ENCODE measurements at places on chromosomes 13 and 19.

DNA sequence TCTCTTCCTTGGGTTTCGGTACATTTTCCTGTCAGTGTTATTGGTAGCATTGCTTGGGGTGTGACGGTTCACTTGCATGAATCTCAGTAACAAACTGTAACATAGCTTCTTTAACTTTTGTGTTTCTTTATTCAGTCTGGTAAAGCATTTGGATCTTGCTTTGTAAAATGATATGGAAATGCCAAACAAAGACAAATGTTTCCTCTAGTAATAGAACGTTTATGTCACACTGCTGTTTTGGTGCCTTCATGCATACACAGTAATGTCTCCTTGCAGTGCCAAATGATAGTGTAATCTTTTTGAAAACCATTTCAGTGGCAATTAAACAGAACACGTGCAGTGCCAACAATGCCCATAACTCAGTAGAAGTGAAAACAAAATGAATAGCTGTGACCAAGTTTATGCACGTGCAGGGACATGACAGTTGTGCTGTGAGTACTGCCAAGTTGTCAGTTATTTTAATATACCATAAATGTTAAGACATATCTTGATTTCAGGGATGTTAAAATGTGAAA lies 110.8 kb downstream of the RXFP2 start:
- DNase-seq = no peak

DNA sequence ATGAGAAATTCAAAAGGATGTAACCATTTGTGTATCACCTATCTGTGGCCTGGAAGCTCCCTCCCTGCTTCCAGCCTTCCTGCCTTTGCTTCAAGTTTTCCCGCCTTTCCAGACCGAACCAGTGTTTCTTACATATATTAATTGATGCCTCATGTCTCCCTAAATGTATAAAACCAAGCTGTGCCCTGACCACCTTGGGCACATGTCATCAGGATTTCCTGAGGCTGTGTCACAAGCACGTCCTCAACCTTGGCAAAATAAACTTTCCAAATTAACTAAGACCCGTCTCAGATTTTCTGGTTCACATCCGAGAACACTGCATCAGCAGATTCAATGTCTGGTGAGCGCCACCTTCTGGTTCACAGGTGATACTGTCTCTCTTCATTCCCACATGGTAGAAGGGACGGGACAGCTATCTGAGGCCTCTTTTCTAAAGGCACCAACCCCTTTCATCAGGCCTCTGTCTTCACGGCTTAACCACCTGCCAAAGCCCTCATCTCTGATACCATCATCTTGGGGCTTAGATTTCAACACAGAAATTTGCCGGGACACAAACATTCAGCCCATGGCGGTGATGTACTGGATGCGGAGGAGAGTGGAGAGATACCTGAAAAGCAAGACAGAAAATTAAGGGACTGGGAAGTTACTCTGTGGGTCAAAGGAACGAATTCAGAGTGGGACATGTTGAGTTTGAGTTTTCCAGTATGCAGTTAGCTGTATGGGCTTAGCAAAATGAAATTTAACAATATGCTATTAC lies 58.7 kb upstream of the PABPC3 start:
- peak; percentile 45 for DNase-seq

DNA sequence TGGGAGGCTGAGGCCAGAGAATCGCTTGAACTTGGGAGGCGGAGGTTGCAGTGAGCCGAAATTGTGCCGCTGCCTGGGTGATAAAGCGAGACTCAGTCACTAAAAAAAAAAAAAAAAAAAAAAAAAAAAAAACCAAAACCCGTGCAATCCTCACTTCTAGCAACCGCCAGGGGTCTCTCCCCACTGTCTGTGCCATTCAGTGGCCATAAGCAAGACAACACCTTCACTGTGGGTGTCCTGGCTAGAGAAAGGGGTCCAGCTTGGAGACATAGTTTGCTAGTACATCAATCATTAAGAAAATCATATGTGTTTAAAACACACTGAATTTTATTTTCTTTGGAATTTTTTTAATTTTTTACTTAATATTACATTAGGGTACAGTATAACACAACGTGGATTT lies 68.2 kb downstream of the RASL11A start:
- DNase-seq = no peak

- DNase-seq = no peak
These were observed 10.6 kb upstream of the CYSLTR2 start for GRCh38 chr13:48643159-48643558.

DNA sequence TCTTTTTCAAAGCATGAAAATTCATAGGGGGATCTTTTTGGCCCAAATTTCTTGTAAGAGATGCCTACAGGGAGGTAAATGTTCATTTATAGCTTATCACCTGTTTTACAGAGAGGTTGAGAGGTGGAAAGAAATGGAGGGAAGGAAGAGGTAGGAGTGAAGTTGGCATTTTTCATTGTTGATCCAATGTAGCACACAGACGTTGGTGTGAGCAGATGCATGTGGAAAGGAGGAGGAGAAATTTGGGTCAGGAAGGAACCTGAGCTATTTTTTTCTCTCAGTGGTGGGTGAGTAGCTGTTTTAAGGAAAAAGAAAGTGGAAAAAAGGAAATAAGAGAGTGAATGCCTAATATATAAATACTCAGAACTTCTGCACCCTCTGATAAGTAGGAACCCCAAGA lies 9.9 kb upstream of the SMIM17 start:
- DNase-seq = no peak

DNA sequence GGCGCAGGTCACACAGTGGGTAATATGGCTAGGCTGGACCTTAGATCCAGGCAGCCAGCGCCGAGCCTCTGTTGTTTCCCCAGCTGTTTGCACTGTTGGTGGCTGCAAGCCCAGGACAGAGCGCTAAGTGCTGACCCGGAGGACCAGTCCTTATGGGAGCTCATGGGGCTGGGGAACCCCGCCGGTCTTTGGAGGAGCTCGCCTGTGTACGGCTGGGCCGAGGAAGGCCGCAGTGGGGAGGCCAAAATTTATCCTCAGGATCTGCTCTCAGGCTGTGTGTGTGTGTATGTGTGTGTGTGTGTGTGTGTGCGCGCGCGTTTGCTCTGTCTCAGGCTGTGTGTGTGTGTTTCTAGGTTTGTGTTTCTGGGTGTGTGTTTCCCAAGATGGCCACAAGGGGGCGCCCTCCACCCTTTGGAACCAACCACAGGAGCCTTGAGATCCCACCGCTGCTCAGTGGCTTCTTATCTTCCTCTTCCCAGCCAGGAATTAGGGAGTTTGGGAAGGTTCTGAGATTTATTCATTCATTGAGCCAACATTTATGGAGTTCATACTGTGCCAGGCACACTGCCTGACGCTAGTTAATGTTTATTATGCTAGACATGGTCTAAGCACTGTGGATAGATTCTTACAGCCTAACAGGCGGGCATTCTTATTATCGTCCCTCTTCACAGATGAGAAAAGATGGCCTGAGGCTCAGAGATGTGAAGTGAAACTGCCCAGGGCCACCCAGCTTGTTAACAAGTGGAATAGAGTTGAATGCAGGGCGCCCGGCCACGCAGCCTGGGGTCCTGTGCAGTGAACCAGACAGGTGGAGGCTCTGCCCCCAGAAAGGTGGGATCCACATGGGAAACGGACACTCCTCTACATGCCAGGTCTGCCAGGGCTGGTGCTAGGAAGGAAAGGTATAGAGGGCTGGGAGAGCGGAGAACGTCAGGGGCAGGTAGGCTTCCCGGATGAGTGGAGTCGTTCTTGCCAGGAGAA lies 13.0 kb downstream of the PGLYRP1 start:
- DNase-seq = peak; percentile 52

GRCh38 chr19:10699650-10700335 lies 1.4 kb upstream of the QTRT1 start:
- no peak for DNase-seq

DNA sequence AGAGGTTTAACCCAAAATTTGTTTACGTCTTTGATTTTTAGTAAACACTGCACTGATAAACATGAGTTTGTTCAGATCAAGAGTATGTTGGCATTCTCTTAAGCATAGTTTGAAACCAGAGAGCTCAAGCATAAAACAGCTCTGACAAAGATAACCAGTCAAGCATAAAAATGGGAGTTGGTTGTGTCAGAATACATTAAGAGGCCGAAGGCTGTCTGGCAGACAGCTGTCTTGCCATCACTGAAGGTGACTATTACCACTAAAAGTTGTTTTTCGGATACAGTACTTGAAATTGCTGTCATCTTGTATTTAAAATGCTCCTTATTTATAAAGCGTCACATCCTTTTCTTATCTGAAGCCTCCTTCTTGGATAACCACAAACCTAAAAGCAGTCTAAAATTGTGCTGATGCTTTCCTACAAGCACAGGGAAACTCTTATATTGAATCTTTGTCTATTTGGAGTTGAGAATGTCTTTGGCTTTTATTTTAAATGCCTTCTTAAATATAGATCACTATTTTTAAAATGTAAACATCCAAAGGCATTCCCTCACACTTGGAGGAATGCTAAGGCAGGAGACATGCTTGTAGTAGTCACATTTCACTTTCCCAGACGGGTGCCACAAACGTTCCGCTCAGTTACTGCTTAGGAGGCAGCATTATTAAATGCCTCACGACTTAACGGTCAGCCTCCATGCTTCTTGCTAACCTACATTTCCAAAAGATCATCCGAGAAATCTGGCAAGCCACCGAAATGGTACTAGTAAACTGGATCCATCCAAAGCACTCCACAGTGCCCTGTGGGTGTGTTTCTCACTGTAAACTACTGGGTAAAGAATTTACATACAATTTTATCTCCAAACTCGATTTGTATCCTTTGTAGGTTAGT lies 1.5 kb downstream of the SMAD9 start:
- no peak for DNase-seq

- no peak for DNase-seq
These were observed 1.7 kb downstream of the MADCAM1 start for GRCh38 chr19:497869-498510.

DNA sequence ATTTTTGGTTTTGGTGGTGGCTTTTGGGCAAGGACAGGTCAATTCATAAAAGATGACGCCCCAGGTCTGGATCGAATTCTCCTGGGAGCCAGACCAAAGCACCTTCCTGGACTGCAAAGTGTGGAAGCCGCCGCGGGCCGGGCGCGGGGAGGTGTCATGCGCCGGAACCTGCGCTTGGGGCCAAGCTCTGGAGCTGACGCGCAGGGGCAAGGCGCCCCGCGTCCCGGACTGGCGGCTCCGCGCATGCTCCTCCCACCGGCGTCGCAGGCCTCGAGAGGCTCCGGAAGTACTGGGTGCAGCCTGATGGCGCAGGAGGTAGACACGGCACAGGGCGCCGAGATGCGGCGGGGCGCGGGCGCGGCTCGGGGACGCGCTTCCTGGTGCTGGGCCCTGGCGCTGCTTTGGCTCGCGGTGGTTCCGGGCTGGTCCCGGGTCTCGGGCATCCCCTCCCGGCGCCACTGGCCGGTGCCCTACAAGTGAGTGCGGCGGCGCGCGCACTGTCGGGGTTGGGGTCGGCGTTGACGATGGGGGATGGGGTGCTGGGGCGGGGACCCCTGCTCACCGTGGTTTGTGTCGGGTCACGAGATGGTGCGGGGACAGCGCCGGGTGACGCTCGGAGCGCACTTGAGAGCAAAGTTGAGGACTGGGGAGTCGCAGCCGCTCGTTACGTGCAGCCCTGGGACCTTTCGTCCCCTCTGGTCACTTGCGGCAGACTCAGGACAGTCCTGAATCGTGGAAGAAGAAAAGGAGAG lies at the start of gene CLN5:
CLN5 (plus strand) TSS at position 286 of the 752 bp plus-strand sequence; CDS start at position 304, 18 bp downstream.
- peak; percentile 79 for DNase-seq

- no peak for DNase-seq
These were observed 20.5 kb downstream of the DYRK1B start for GRCh38 chr19:39813264-39813993.

- DNase-seq = no peak
These were observed 12.2 kb upstream of the SLC7A9 start for GRCh38 chr19:32881766-32882165.

GRCh38 chr19:43594710-43595604 lies 977 bp downstream of the IRGQ start:
- DNase-seq = peak; percentile 29

GRCh38 chr13:109156181-109156935 lies 526.9 kb downstream of the MYO16 start:
- DNase-seq = peak; percentile 54

DNA sequence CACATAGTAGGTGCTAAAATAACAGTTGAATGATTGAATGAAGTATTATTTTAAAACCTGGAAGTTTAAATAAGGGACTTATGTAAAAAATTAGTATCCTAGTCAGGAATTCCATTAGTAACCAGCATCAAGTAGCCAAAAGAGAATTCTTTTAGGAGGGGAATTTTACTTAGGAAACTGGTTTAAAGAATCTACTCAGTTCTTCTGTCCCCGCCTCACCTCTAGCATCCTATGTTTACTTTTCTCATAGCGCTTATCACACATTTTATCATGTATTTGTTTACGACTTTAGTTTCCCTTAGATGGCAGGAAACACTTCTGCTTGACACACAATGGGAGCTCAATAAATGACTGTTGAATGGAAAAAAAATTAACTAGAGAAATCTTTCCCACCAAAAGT lies 229.0 kb downstream of the KLF5 start:
- DNase-seq = no peak

- no peak for DNase-seq
These were observed 27.6 kb downstream of the MAU2 start for GRCh38 chr19:19348266-19348665.

- DNase-seq = no peak
These were observed 6.4 kb upstream of the KLK6 start for GRCh38 chr19:50975766-50976165.

Data from foreskin melanocyte (primary cell).